T1000 (cell line): ENCODE measurements at places on chromosomes 16 and 17.

DNA sequence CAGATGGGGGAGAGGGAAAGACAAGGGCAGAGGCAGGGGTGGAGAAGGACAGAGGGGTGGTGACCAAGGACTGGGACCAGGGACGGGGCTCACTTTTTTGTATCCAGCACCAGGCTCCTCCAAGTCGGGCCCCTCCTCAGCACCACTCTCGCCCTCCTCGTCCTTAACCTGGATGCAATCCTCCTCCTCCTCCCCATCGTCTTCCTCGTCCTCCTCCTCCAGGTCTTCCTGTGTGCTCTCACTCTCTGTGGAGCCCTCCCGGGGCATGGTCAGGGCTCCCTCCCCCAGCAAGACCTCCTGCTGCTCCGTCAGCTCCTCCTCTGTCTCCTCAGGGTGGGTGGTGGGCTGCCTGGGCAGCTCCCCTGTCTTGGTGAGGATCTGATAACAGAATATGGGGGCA is 16.8 kb downstream of the G6PC3 start:
- no peak for DNase-seq

DNA sequence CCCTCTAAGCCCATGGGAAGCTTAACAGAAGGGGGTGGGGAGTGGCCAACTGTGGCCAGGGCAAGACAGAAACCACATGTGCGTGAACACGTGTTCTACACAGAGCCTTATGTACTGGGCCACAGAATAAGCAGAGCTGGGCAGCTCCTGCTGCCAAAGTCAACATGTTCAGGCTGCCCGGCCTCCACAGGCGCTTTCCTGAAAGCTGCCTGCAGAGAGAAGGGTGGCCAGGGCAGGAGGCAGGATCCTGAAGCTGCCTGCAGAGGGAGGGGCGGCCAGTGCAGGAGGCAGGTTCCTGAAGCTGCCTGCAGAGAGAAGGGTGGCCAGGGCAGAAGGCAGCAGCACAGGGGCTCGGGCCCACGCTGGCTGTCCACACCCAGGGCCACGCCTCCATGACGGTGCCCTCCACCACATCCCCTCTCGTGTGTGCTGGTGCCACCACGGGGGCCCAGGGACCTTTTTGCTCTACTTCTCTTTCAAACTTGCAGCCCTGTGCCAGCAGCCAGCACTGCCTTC is 79.5 kb downstream of the ANKRD11 start:
- no peak for DNase-seq

DNA sequence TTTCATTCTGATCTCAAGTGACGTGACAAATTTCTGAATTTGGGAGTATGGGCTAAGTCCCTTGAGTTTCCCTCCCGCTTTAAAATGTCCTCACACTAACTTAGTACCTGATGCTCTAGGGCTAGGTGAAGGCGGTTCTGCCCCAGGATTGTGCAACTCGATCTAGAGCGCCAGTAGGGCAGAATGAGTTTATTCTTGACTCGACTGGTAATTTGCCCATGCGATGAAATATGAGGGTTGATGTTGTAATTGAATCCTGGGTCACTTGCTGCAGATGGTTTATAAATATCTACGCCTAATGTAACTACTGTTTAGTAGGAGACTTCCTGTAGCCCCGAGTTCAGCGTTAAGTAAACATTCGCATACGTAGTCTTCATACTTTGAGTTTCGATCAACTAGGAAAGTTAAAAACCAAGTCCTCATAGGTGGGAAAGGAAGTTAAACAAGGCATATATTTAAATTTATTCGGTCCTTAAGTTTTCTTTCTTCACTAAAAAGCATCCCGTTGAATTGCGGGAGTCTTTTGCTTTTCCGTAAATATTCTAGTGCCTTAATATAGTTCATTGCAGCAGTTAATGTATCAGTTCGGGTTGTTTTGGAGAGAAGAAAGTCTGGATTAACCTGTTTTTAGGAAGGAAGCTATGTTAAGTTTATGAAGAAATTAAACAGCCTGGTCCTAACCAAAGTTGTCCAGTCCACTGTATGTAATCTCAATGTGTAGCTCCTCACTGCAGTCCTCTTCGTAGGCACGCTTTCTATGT is 1.6 kb downstream of the CTCF start:
- DNase-seq, result no peak

GRCh38 chr17:622356-622755 is 92.3 kb downstream of the VPS53 start:
- no peak for DNase-seq

- no peak for DNase-seq
Measured at GRCh38 chr16:87141402-87141801, 175.8 kb downstream of the C16orf95 start.

GRCh38 chr16:19524356-19524615 is 544 bp downstream of the CCP110 start:
- DNase-seq, result no peak

GRCh38 chr16:27903046-27903655 is 160.4 kb downstream of the GSG1L start:
- no peak for DNase-seq

DNA sequence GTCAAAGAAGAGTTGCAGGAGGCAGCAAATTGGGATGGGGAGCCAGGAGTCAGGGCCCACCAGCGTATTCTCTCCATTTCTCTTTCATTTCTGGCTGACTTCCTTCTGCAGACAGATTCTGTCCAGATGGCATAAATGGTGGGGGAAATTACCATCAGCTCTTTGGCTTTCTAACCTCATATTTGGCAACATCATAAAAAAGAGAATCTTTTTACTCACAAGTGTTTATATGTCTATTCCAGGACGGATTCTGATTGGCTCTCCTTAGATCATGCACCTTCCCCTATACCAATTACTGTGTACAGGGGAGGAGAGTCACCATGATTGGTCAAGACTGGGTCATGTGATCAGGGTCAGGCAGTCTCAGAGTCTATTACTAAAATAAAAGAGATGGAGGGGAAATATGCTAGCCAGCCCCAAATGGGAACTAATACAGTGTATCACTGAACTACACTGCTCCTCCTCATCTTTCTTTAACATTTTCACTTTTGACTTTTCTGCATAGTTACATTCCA is 537.1 kb upstream of the EEF2KMT start:
- DNase-seq, result no peak

DNA sequence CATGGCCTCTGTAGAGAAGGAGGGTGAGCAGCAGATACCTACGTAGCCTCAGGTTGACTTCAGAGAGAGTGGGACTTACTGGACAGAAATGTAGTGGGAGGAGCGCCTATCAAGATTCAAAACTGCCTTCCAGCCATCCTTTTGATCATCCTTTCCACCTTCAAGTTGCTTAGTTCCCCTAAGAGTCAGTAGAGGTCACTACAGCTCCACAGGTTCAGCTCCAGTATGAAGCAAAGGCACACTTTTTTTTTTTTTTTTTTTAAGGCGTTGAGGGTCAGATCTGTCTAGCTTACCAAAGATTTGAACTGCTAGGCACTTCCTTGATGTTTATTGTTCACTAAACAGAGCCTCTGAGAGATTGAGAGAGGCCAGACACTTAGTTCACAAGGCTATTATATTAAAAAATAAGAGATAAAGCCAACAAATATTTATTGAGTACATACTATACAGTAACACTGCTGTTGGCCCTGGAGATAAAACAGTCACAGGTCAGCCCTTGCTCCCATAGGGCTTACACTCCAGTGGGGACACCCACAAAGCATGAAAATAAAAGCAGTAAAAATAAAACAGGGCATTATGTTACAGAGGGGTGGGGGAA is 3.1 kb downstream of the RNF227 start:
- no peak for DNase-seq

DNA sequence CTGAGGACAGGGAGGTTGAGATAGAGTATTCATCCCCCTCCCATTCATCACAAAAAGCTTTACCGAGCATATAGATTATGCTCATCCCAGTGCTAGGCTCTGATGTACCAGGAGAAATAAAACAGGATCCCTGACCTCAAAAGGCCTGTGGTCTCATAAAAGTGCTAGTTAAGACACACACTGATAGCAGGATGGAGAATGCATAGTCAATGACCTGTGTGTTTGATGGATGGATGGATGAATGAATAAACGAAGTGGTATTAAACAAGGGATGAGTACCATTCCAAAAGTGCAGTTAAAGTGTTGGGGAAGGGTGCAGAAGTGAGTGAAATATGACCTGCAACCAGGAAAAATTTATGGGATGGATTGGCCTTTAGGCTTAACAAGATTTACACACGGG is 133.9 kb upstream of the NUDT7 start:
- no peak for DNase-seq

DNA sequence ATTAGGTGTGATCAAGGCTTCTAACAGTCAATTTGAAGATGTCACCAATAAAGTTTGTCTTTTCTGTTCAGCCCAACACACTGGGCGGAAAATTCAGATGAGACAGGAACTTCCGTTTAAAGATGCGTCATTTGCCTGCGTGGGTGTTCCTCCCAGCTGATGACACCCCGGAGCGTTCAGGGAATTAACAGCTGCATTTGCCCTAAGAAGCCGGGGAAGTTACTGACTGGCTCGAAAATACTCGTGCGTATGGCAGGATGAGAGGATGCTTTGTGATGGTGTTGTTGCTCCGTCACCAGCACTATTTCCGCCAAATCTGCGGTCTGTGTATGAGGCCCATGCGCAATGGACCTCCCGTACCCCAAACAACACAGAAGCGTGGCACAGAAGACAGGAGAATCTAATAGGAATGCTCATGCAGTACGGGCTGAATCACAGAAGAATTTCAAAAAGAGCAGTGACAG is 11.9 kb upstream of the PVALEF start:
- DNase-seq, result peak; percentile 15

GRCh38 chr17:2435181-2435741 is 34.4 kb upstream of the MNT start:
- DNase-seq, result no peak

GRCh38 chr17:19551591-19552148 is 18.0 kb downstream of the SLC47A1 start:
- DNase-seq, result no peak

- peak; percentile 12 for DNase-seq
Measured at GRCh38 chr17:7177954-7178477, 1.2 kb downstream of the ASGR1 start.

DNA sequence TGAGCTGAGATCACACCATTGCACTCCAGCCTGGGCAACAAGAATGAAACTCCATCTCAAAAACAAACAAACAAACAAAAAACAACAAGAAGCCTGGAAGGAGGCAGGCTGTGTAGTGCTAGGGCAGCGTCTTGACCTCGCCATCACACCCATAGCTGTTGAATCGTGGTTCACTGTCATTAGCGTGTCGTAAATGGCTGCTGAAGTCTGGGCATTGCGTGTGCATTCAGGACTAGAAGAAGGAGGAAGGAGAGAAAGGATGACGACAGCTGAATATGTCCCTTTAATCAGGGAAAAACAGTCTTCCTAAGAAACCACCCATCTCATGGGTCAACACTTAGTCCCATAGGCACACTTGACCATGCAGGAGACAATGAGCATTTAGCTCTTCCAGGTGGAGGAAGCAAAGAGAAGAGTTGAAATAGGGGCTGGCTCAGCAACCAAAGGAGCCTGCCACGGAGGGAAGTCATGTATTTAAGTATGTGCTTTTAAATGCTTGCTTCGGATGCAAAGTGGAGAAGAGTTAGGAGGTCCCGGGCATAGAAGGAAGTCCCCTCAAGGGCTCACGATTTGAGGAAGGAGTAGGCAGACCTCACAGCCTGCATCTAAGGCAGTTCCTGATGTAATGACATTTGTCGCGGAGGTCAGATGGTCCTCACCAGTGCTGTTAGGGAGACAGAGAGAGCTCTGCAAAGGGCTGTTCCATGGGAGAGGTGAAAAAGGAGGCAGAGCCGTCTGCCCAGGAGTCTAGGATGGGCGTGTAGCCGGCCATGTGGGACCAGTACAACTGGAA is 8.8 kb downstream of the PRSS22 start:
- DNase-seq, result no peak

DNA sequence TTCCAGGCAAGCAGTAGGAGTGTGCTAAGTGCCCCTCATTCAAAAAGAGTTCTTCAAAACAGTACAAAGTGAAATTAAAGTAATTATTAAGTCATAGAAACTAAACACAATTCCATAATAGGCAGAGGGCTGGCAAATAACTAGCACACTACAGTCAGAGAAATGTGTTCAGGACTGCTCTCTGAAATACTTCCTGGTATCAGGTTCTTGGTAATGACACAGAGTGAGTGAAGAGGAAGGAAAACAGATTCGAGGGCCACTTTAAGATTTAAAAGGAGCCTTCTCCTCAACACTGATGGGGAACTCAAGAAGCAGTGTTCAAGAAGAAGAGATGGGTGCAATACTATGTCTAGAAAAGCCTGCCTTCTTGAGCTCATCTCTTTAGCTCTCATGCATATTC is 139.2 kb downstream of the TOX3 start:
- DNase-seq, result no peak

GRCh38 chr16:87563022-87563421 is 39.3 kb upstream of the JPH3 start:
- no peak for DNase-seq
